ENCODE measurements at places on chromosomes 2 and 18.

- DNase-seq, result no peak
These were observed 92.1 kb downstream of the LYPD6 start for GRCh38 chr2:149422337-149422990.

DNA sequence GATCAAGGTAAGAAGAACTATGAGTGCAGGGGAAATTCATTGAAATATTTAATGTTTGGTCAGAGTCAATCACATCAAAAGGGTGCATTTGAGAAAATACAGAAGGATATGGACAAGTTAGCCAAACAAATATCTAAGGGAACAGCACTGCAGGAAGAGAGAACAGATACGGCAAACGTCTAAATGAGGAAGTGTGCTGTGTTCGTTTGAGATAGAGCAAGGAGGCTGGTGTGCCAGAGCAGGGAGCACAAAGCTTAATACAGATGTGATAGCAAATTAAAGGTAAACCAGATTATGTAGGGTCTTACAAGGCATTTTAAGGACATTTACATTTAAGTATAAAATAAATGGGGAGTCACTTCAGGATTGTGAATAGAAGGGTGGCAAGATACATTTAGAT is 241.3 kb upstream of the ZNF804A start:
- no peak for DNase-seq

GRCh38 chr18:35923939-35924684 is 48.4 kb upstream of the RMP24 start:
- DNase-seq, result no peak

DNA sequence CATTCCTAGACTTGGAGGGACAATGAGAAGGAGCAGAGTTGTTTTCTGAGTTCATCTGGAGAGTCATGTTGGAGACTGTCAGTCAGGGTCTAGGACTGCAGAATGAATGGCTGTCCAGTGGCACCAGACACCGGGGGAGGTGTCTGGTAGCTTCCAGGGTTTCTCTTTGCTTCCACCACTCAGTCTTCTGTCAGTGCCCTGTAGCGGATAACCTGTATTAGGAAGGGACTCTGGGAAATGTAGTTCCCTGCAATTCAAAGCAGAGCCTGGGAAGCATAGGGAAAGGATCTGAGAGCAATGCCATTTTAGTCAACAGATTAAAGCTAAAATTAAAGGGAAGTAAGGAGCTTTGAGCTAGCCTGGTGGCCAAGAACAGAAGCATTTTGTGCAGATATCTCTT is 257.9 kb downstream of the THSD7B start:
- DNase-seq, result no peak

- DNase-seq, result no peak
These were observed 3.0 kb downstream of the NRBP1 start for GRCh38 chr2:27431395-27431794.

- DNase-seq, result no peak
These were observed 63.8 kb downstream of the ACTR2 start for GRCh38 chr2:65291216-65292105.

DNA sequence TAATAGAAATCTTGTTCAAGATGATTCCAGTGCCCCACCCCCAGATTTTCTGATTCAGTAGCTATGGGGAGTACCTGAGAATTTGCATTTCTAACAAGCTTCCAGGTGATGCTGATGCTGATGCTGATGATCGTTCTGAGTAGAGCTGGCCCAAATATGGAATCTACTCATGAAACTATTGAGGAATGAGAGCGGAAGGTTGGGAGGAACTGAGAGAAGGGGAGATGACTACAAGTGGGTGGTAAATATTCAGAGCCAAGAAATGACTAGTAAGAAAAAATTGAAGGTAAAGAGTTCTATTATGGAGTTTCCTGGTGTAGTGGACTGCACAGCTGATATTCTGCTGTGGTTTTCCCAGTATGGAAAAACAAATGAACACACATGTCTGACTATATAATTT is 235.4 kb upstream of the FN1 start:
- DNase-seq, result no peak

DNA sequence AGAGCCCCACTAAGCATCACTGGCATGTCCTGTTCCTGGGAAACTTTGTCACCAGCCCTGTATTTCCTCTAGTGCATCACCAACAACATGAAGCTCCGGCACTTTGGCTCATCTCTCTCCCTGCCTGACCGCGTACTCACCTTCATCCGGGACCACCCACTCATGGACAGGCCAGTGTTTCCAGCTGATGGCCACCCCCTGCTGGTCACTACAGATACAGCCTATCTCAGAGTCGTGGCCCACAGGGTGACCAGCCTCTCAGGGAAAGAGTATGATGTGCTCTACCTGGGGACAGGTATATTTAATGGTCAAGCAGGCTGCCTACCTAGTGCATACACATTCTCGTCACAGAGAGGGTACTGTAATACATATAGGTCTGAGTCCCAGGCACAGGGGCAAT is 21.0 kb downstream of the SEMA4F start:
- DNase-seq, result no peak

GRCh38 chr2:143433251-143433650 is 304.0 kb downstream of the ARHGAP15 start:
- DNase-seq, result no peak

GRCh38 chr2:133848111-133848649 is 279.9 kb upstream of the NCKAP5 start:
- no peak for DNase-seq

DNA sequence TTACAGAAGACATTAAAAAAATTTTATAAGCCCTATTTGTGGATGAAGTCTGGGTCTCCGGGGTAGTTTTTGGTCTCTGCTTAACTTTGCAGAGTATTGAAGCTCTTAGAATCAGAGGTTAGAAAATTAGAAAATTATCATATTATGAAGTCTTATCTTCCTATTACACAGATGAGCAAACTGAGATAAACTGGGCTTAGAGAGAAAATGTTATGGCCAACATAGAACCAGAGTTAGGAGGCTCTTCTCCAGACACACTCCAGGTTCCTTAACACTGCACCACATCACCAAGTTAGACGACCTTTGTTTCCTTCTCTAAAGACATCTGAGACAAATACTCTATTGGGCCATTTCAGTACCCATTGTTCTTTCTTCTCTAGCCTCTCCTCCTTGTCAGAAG is 36.7 kb upstream of the NEB start:
- DNase-seq, result no peak

DNA sequence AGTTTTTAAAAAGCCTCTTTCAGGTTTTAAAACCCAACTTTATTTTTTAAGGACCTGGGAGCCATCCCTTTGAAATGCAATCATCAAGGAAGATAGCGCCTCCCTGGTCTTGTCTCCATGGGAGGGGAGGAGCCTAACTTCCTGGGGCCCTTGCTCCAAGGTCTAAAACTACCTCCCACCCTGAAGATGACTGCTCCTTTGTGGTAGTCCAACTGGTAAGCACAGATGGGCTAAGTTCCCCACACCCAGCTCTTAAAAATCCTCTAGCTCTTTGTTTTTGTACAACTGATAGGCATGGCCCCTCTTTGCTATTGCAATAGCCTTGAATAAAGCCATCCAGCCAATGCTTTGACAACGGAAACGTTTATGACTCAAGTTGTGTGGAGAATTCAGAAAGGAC is 716.8 kb downstream of the CBLN2 start:
- no peak for DNase-seq

DNA sequence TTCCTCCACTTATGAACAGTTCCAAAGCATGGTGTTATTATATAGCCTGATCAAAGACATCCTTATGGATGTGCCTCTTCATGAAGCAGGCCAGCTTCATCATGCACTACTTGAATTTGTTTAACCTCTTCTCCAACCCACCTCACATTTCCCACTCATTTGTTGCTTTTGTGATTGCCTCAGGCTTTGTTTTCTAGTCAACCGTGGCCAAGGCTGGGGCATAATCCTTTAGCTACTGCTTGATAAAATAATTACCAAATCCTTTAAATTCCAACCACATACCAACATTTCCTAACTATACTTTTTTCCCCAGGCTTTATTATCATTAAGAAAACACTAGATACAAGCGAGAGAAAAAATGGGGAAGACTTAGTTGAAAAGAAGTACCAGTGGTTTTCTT is 39.6 kb upstream of the SCN1A start:
- no peak for DNase-seq

- DNase-seq, result no peak
These were observed 6.0 kb downstream of the MAP3K2 start for GRCh38 chr2:127381762-127382161.

DNA sequence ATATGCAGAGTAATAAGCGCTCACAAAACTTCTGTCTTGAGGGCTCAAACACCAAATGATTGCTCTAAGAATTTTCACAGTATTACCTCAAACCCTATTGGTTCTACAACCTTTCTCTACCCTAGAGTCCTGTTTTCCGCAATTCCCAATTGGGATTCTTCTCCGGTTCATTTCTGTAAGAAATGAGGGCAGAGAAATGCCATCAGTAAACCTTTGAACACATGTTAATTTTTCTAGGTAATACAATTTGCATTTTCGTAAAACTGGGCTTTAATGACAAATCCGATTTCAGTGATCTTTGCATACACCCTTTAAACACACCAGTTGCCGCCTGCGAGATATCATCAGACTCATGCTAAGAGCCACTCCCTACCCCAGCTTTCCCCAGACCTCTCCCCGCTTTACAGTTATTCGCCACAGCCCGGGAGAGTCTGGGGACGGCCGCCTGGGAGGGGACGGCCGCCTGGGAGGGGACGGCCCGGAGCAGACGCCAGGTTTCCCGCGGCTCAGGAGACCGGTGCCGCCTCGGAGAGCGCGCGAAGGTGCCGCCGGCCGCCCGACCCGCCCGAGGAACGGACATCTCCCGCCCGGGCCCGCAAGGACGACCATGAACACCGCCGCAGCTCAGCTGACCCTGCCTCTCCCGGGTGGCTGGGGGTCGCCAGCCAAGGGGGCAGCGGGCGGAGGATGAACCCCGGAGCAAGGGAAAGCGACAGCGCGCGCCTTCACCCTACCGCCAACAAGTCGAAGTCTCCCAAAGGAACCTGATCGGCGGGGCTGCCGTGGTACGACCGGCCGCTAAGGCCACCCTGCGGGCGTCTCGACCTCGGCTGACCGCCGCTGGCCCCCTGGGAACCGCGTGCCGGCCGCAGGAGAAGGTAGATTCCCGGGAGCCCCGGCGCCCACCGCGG is 463 bp downstream of the SMC6 start:
- peak; percentile 76 for DNase-seq

DNA sequence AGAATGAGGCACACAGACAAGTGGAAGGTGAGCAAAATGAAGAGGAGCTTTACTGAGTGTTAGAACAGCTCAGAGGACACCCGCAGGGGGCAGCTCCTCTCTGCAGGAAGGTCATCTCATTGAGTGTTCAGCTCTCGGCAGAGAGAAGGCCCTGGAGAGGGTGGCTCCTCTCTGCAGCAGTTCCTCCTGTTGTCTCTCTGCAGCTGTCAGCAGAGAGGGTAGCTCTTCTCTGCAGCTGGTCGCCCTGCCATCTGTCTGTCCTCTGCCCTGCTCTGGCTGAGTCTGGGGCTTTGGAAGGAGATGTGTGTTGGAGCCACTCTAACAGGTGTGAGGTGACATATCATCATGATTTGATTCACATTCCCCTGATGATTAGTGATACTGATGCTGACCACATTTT is 6.8 kb upstream of the SNTG2 start:
- no peak for DNase-seq

- no peak for DNase-seq
These were observed 3.7 kb upstream of the GKN1 start for GRCh38 chr2:68970566-68971265.

- DNase-seq, result no peak
These were observed 2.4 kb upstream of the ARID5A start for GRCh38 chr2:96534141-96534540.

- DNase-seq, result no peak
These were observed 7.3 kb downstream of the RPS27A start for GRCh38 chr2:55239656-55240222.

- DNase-seq, result no peak
These were observed 315.9 kb upstream of the LRATD1 start for GRCh38 chr2:14316594-14316993.

DNA sequence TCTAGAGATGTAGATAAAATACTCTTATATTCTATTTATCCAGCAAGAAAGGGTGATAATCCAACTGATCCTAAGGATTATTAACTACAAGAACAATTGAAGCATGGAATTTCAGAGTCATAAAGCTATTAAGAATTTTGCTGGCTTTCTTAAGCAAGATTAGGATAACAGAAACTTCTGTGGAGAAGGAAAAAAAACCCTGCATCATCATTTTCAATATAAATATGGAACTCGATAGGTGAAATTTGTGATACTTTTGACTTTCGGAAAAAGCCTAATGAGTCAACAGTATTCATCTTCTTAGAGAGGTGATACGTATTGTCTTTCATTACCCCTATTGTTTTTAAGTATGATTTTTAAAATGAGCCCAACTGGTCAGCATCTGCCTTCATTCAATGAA is 593.3 kb downstream of the CPS1 start:
- DNase-seq, result no peak

DNA sequence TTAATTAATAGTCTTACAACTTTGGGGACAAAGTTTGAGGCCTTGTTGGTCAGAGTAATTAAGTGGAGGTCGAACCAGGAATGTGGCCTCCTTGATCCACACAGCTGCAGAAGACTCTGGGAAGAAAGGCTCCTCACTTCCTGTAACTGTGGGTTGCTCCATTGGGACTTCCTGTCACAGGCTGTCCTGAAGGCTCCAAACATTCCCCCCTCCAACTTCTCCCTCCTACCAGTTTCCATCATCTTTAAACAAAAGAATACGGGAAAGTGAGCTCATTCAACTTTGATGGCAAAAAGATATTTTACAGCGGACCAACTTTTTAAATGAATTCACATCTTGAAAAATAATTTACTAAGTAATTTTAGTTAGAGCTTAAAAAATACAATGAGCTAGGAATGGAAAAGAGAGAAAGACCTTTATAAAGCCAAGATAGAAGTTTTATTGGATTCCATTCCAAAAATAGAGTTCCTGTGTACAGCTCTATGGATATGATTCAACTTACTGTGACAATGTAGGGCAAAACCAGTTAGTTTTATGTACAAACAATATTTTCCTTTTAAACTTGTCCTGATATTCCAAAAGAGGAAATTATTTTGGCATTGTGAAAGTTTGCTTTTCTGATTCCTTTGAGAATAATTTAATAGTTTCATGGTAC is 212.0 kb upstream of the NABP1 start:
- DNase-seq, result no peak

- DNase-seq, result no peak
These were observed 44.7 kb downstream of the ANKRD44 start for GRCh38 chr2:197265924-197266323.

- no peak for DNase-seq
These were observed 37.0 kb upstream of the TAF1B start for GRCh38 chr2:9806298-9806610.

DNA sequence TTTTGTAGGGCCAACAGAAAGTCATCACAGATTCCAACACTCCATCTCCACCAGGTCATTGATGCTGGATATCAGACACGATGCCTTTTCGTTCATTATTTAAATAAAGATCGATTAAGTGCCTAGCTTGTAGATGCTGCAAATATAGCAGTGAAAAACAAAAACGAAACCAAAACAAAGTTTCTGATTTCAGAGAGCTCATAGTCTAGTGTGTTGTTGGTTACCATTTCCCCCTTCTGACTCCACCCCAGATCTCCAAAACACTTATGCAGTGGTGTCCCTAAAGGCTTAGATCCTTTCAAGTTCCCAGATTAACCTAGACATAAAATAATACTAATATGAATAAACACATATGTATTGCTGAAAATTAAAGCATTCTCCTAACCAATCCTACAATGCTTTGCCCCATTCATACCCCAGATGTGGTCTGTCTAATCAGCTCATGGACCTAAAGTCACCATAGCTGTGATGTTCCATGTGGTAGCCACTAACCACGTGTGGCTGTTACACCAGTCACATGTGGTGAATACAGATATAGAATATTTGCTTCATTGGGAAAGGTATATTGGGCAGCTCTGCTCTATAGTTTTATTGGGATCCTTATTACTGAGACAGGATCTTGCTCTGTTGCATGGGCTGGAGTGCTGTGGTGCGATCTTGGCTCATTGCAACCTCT is 787.2 kb downstream of the TDRD15 start:
- no peak for DNase-seq

GRCh38 chr2:227389661-227390060 is 1.9 kb upstream of the SCYGR1 start:
- no peak for DNase-seq

Measured in SK-N-DZ (cell line).